ENCODE measurements at places on chromosomes 16 and 17. TPM values are rescaled to one million over a fixed set of nuclear protein-coding genes. Genes with fewer than 3 reads are reported as not detected.

Gene NGFR
- 34.4 TPM for total RNA-seq

Gene HBZ
- total RNA-seq = not detected

Gene COL1A1
- total RNA-seq = 21.5 TPM

Gene WNT9B
- total RNA-seq = 1.5 TPM

GRCh38 chr17:45861165-45861564 lies 16.5 kb downstream of the SPPL2C start:
- DNase-seq = no peak
- H3K36me3 ChIP-seq = no peaks in the 10 kb centered on the region
- no peaks in the 10 kb centered on the region for H3K4me1 ChIP-seq

DNA sequence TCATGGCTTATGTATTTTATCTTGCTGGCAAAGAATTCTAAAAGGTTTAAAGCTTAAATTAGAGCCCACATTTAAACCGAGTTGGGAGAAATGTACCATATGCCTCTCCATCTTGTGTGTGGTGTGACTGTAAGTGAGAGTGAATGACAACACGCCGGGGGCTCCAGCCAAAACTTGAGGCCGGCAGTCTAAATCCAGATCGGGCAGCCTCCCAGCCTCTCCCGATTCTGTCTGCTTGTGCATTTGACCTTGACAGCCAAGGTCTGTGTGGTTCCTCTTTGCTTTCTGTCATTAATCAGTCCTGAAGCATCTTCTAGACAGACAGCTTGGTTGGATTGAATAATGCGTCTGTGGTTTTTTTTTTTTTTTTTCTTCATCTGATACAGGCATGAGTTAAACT lies 1093.2 kb upstream of the EEF2KMT start:
- DNase-seq = no peak
- no peaks in the 10 kb centered on the region for H3K4me1 ChIP-seq
- no peak overlapping the region for H3K4me3 ChIP-seq
- H3K36me3 ChIP-seq = no peaks in the 10 kb centered on the region

DNA sequence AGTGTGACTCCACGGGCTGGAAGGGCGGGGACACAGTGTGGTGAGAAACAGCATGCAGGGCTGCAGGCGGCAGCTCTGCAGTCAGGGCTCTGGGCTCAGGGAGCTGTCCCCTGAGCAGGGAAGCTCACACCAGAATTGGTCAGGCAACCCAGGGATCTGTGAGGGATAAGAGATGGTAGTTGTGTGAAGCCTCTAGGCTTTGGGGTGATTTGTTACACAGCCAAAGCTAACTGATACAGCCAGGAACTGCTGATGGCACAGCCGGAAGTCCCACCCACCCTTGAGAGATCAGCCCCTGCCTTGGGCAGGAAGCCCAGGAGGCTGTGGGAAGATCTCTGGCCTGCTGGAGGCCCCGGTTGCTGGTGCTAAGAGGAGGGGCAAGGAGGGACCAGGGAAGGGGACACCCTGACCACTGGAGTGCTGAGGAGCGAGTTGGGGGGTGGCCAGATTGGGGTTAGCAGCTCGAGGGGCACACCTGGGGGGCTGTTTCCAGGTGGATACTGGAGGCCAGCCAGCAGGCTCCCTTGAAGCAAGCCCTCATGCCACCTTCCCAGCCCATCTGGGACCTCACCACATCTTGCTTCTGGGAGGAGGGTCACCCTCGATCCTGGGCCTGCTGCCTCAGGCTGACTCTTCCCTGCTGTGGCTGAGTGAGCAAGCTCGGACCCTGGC lies 25.2 kb downstream of the NPTX1 start:
- no peak for DNase-seq
- H3K4me1 ChIP-seq = no peaks in the 10 kb centered on the region
- H3K27ac ChIP-seq = no peak overlapping the region
- no peak overlapping the region for H3K4me3 ChIP-seq

GRCh38 chr16:56625943-56626654 lies 518 bp downstream of the MT1E start:
- no peaks in the 10 kb centered on the region for H3K36me3 ChIP-seq
- no peaks in the 10 kb centered on the region for H3K4me1 ChIP-seq
- peak overlapping the region; percentile 82 for H3K27ac ChIP-seq
- H3K4me3 ChIP-seq = peak overlapping the region; percentile 31
- H3K27me3 ChIP-seq = no peaks in the 10 kb centered on the region

DNA sequence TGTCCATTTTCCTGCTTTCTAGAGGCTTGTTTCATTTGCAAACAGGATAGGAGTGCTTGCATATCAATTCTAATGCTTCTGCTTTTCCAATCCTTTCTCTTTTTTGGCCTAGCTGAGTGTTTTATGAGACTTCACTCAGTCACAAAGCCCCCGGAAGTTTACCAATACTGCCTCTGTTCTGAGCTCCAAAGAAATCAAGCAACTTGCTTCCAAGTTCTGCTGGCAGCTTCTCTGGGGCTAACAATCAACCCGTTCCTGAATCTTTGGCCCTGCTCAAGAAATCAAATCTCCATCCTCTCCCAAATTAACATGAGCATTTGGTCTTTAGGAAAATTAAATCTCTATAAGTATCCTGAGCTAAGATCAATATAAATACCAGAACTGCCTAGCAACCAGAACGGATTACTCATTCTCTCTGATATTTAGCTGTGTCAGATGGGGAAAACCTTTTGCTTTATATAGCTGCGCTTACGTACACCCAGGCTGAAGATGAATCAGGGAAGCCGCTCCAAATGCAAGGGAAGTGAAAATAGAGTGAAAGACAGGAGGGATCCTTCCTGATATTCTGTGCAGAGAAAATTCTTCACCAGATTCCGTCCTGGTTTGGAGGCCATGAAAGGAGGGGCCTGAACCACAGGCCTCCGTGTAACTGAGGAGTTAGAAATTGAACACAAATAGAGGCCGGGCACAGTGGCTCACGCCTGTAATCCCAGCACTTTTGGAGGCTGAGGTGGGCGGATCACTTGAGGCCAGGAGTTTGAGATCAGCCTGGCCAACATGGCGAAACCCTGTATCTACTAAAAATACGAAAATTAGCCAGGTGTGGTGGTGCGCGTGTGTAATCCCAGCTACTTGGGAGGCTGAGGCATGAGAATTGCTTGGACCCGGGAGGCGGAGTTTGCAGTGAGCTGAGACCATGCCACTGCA lies 23.3 kb upstream of the GRB2 start:
- no peak overlapping the region for H3K4me3 ChIP-seq
- H3K27ac ChIP-seq = peak overlapping the region; percentile 56
- no peaks in the 10 kb centered on the region for H3K36me3 ChIP-seq
- no peaks in the 10 kb centered on the region for H3K27me3 ChIP-seq

GRCh38 chr17:73983621-73984400 lies 219.7 kb upstream of the RPL38 start:
- no peaks in the 10 kb centered on the region for H3K27me3 ChIP-seq
- DNase-seq = no peak
- H3K4me3 ChIP-seq = no peak overlapping the region

DNA sequence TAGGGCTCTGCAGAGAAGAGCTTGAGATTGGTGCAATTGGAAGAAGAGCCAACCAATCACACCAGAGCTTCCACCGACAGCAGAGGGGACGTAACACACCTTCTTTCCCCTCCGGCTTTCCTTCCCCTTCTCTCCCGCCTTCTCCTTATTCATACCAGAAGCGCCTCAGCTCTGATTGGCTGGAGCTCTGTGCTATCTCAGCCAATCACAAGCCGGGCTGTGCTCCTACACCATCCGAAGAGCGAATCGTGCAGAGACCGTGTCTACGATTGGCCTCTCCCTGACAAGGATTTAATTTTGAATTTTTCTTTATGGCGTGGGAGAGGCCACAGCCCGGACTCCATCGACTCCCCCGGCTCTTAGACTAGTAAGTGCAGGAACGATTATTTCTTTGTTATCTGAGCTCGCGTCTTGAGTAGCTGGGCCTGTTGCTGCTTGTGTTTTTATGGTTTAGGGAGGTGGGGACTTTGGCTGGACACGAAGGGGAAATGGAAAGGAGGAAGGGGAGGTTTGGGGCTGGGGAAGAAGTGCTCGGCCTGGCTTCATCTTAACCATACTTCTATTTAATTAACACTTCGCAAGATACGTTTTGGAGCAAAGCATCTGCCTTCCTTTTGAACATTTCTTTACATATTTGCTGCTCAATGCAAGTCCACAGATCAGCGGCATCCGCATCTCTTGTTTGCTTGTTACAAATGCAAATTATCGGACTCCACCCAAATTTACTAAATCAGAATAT lies at the start of gene PRR11:
PRR11 (plus strand) TSS at position 308 of the 739 bp plus-strand sequence. CDS start 14,007 bp downstream, outside the sequence.
- H3K36me3 ChIP-seq = no peaks in the 10 kb centered on the region
- DNase-seq = peak; percentile 99
- H3K27ac ChIP-seq = peak within 1 kb of the TSS; percentile 86
- H3K27me3 ChIP-seq = no peaks in the 10 kb centered on the region
- H3K4me3 ChIP-seq = peak within 1 kb of the TSS; percentile 54

DNA sequence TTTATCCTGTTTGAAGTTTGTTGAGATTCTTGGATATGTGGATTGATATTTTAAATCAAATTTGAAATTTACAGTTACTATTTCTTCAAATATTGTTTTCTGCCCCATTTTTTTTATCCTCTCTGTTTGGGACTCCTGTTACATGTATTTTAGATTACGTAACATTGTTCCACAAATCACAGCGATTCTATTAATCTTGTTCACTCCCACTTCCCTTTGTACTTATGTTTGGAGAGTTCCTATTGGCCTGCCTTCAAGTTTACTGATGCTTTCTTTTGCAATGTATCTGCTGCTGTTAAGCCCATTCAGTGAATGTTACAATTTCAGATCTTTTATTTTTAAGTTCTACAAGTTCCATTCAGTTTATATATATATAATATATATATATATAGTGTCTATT lies 288.3 kb upstream of the TNRC6C start:
- H3K4me3 ChIP-seq = no peak overlapping the region
- no peak for DNase-seq
- H3K27ac ChIP-seq = no peak overlapping the region
- H3K36me3 ChIP-seq = no peaks in the 10 kb centered on the region

DNA sequence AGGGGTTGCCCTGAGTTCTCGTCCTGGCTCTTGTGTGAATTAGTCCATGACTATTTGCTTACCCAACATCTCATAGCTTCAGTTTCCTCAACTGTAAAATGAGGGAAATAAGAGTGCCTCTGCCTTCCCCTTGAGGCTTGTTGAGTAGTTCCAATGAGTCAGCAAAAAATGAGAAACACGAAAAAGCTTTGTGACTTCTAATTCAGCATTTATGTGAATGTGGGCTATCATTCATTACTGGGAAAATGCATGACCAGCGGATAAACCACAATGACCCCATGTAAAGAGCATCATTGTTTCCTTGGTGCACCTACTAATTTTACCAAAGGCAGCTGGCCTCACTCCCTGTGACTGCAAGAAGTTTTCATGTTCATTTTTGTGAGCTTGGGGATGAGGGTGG lies 374.6 kb upstream of the HSBP1 start:
- no peak overlapping the region for H3K27ac ChIP-seq
- H3K4me1 ChIP-seq = no peaks in the 10 kb centered on the region
- DNase-seq = no peak
- no peaks in the 10 kb centered on the region for H3K27me3 ChIP-seq
- H3K36me3 ChIP-seq = no peaks in the 10 kb centered on the region

- no peak overlapping the region for H3K4me3 ChIP-seq
- DNase-seq = no peak
- H3K27me3 ChIP-seq = no peaks in the 10 kb centered on the region
- no peak overlapping the region for H3K27ac ChIP-seq
- H3K4me1 ChIP-seq = no peaks in the 10 kb centered on the region
- H3K36me3 ChIP-seq = no peaks in the 10 kb centered on the region
Measured at GRCh38 chr16:88069397-88070168, 118.3 kb downstream of the BANP start.

DNA sequence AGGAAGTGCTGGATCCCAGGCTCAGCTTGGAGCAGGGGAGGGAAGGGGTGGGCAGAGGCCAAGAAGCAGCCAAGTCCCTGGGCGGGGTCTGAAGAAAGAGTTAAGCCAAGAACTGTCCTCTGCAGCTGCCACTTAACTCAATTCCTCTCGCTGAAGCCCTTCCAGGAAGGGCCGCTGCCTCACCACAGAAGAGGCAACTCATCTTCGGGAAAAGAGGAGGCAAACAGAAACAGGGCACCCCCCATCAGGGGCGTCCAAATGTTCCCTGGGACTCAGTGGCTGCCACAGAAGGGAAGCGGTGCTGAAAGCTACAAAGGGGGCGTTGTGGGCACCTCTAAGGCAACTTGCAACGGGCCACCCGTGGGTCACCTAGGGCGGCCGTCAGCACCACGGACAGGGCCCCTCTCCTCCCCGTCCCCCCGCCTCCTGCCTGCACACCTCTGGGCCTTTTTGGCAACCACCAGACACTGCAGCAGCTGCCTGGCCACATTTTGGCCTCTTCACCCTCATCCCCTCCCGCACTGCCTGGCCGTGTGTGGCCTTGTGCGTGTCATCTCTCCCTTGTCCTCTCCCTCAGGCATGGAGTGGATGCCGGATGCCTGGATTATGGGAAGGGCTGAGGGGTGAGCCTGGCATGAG lies 2.5 kb downstream of the TLCD3B start:
- no peak overlapping the region for H3K4me3 ChIP-seq
- peaks cover 5% of the 10 kb centered on the region for H3K4me1 ChIP-seq
- DNase-seq = no peak
- H3K27ac ChIP-seq = no peak overlapping the region
- peaks cover 13% of the 10 kb centered on the region for H3K27me3 ChIP-seq

- no peak overlapping the region for H3K27ac ChIP-seq
- no peak for DNase-seq
- H3K36me3 ChIP-seq = no peaks in the 10 kb centered on the region
- no peaks in the 10 kb centered on the region for H3K4me1 ChIP-seq
Measured at GRCh38 chr16:52948946-52949345, 103.8 kb downstream of the CHD9NB start.

DNA sequence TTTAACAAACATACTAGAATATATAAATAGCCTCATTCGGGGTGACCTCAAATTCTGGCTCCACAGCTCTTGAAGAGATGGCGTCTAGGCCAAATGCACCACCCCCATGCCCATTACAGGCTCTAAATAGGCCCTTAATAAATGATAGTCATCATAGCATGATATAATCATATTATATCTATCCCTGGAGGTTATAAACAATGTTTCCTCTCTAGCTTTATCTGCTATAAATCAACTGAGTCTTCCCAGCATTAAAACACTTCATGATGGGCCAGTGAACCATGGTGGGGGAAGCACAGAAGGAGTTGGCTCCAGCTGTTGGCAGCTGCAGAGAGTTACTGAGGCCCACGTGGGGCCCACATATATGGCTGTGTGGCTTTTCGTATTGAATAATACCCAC lies 214.9 kb upstream of the MPHOSPH6 start:
- H3K36me3 ChIP-seq = no peaks in the 10 kb centered on the region
- H3K4me1 ChIP-seq = no peaks in the 10 kb centered on the region
- no peak overlapping the region for H3K4me3 ChIP-seq
- DNase-seq = no peak

GRCh38 chr17:8436844-8437171 lies 1.1 kb downstream of the NDEL1 start:
- H3K27me3 ChIP-seq = no peaks in the 10 kb centered on the region
- no peaks in the 10 kb centered on the region for H3K4me1 ChIP-seq
- no peak for DNase-seq
- peak overlapping the region; percentile 100 for H3K27ac ChIP-seq
- H3K36me3 ChIP-seq = no peaks in the 10 kb centered on the region
